ENCODE measurements at places on chromosomes 1 and 21.

- DNase-seq = peak; percentile 12
These were observed 3.1 kb upstream of the NCF2 start for GRCh38 chr1:183593356-183593755.

DNA sequence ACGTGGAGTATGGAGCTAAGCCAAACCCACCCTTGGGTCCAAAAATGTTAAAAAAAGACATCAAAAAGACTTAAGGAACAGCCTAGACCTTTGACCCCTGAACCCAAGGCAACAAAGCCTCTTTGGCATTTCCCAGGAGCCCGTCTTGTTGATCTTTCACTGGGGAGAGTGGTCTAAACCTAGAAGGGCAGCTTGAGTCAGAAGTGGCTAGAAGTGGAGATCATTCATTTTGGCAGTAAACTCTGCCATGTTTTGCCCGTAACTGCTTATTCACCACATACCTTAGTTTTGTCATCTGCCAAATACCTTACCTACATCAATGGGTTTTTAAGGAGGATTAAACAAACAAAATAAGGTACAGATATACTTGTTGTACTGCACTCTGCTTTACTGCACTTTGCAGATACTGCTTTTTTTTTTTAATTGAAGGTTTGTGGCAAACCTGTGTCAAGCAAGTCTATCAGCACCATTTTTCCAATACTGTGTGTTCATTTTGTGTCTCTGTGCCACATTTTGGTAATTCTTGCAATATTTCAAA, 1.7 kb upstream of the CTSE start:
- no peak for DNase-seq

- DNase-seq = no peak
These were observed 55.2 kb downstream of the ATP1B1 start for GRCh38 chr1:169161496-169162194.

DNA sequence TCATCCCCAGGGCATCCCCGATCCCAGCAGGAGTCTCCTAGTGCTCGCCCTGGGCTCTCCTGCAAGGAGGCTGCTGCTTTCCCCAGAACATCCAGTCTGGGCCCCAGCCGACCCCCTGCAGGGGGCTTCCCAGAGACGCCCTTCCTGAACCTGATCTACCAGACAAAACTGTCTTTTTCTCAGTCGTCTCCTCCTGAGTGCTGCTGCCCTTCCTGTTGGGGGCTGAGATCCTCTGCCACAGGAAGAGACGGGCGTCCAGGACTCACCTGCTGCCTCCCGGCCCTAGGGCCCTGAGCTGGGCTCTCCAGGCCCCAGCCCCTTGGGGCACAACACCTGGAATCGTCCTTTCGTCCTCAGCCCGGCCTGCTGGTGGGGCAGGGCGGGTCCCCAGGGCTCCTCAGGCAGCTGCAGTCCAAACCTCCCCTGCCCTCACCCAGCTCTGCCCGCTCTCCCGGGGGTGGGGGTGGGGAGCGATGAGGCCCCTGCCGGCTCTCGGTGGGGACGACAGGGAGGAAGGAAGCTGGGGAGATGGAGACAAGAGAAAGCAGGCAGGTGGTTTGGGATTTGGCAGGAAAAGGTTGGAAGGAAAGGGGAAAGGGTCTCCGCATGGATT, 36.9 kb downstream of the TP73 start:
- no peak for DNase-seq

DNA sequence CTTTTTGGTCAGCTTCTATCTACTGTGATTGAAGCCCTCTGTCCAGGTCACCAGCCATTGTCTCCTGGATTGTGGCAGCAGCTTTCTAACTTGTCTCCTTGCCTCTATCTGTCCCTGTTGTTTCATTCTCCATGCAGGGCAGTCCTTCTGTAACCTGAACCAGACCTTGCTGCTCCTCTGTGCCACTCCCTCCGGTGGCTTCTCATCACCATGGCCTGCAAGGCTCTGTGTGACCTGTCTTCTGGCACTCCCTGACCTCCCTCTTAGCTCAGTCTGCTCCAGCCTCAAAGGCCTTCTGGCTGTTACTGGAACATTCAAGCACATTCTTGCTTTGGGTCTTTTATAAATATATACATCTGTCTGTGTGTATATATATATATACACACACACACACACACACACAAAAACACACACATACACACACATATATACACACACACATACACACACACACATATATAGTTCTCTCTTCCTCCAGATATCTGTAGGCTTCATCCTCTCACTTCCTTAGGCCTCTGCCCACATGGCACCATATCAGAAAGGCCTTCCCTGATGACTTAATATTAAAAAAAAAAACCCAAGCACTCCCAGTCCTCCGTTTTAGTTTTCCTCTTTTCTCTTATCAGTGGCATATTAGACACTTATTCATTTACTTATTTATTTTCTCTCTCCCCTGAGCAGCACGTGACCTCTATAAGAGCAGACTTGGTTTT, 21.2 kb upstream of the JUN start:
- DNase-seq = no peak

DNA sequence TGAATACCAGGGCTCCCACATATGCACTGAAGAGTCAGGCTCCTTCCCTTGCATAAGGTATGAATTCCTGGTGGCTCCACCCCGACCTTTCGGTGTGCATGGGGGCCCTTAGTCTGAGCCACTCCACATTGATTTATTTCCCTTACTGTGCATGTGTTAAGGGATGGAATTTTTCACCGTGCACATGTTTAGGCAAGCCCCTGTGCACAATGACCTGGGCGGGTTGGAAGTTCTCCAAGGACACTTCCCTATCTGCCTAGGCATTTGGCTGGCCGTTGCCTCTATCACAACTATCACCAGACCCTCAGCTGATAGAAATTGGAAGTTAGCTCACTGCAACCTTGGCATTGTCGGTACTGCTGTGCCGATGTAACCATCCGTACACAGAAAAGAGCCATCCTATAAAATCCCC, 9.7 kb downstream of the S100A6 start:
- DNase-seq = no peak

DNA sequence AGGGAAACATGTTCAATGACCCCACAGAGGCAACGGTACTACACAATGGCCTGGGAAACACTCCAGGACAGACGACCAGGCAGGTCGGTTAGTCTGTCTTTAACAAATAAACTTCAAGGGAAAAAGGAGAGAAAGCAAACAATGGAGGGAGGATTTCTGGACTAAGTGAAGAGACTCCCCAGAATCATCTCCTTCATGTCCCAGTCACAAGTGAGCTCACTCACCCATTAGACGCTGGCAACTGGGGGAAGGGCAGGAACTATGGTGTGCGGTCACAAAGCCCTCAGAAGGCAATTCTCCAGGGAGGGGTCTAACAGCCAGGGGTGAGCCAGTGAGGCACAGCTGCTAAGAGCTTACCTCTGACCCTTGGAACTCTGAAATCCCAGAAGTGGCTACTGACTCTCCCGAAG, 55.7 kb upstream of the NADK start:
- DNase-seq = peak; percentile 69

DNA sequence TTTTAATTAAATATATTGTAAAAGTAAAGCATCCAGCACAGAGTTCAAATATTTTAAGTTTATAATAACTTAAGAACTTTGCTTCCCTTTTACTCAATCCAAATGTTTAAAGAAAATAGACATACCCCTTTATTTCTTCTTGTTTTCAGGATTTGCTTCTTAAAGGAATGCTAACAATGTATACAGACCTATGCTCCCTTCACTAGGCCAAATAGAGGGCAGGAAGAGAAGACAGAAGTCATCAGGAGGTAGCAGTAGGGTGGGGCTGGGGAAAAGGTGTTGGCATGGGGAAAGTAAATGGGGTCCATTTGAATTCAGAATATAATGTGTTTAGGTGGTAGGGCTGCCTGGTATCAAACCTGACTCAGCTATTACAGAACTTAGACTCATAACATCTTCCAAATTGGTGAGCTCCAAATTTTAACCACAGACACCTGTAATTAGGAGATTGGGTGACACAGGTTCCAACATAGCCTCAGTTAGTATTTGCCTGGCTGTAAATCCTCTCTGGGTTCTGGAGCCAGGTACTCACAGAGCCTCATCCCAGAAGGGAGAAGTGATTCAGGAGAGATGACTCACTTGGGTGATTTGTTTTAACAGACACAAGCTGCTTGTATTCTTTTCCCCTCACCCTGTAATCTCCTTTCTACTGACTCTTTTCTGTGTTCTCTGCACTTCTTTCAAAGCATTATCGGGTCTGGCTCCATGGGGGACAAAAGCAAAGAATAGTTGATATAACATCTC, 60.1 kb upstream of the DUSP10 start:
- DNase-seq = no peak

DNA sequence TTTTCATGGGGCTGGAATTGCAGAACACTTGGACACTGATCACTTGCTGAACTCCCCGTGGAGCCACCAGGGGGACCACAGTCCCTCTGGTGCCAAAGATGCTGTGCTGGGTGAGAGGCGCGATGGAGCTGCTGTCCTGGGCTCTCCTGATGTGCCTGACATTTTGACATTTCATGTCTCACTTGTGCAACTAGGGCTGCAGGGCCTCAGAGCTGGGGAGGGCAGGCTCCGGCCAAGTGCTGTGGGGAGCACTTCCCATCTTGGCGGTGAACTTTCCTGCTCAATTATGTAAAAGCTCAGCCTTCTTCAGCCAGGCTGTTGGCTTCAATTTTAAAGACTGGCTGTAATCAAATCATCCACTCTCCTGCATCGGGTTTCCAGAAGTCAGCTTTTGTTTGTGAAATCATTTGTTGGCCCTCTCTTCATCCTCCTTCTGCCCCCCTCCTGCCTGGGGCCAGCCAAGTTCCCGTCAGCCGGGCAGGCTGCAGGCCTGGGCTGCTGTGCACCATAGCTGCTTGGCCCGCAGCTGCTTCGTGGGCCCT, 36.8 kb downstream of the KCNAB2 start:
- peak; percentile 53 for DNase-seq

GRCh38 chr1:53585129-53585528, 125.9 kb downstream of the DMRTB1 start:
- no peak for DNase-seq

GRCh38 chr1:162905174-162906158, 44.5 kb upstream of the CCDC190 start:
- DNase-seq = no peak

DNA sequence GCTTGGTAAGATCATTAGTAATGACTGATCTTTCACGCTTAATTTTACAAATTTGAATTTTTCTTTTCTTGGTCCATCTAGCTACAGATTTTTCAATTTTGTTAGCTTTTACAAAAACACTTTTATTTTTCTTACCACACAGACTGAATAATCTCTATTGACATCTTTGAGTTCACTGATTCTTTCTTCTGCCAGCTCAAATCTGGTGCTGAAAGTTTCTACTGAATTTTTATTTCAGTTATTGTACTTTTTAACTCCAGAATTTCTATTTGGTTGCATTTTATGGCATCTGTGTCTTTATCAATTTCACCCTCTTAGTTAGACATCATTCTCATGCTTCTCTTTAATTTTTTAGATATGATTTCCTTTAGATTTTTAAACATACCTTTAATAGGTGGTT, 584.7 kb downstream of the LMO4 start:
- DNase-seq = no peak

DNA sequence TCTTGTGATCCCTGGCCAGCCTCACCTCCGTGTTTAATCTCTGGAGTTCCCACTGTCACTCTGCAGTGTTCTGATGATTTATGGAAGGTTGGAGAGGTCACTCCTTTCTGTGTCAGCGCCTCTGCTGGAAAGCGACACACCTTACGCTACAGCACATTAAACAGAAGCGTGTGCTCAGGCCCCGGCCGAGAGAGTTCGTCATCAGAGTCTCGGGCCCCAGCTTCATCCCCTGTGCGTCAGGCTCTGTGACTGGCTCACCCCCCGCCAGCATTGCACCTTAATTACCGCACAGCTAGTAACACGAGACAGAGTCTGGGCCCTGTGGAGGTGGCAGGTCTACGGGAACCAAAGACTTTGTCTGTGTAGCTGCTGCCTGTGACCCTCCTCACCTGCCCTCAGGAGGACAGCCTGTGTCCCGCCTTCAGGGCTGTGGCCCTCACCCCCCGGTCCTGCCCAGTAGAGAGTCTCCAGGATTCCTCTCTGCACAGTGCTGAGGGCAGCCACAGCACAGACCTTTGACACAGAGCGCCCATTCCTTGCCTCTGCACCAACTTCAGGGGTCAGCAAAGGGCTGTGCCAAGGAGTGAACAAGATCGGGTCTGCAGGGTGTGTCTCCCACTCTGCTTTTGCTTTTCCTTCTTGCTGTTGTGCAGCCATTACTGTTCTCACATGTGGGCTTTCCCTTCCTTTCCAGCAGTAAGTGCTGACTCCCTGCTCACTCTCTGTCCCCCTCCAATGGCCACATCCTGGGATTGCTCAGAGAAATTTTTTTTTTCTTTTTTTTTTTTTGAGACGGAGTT, 157.6 kb downstream of the PGBD5 start:
- DNase-seq = peak; percentile 84
